RPMI7951 (cell line): ENCODE measurements at places on chromosomes 1 and 21. TPM values are rescaled to one million over a fixed set of nuclear protein-coding genes. Genes with fewer than 3 reads are reported as not detected.

DNA sequence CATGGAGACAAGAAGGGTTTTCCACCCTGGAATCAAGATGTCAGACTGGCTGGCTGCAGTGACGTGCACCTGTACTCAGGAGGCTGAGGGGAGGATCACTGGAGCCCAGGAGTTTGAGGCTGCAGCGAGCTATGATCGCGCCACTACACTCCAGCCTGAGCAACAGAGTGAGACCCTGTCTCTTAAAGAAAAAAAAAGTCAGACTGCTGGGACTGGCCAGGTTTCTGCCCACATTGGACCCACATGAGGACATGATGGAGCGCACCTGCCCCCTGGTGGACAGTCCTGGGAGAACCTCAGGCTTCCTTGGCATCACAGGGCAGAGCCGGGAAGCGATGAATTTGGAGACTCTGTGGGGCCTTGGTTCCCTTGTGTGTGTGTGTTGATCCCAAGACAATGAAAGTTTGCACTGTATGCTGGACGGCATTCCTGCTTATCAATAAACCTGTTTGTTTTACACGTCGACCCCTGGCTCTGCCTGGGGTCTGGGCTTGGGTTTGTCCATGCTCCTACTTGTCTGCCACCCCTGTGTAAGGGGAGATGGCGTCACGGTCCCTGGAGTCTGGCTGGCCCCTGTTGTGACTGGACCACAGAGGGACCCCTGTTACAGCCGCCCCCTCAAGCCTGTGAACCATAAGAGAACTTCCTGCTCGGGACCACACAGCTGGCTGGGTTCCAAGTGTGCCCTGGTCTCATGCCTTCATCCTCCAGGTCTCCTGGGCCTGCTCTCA is 20.9 kb upstream of the VPS13D start:
- DNase-seq = peak; percentile 64

- DNase-seq = no peak
Observed at GRCh38 chr21:14916676-14917141, 148.1 kb downstream of the NRIP1 start.

GRCh38 chr1:116569381-116569670 is 1.5 kb downstream of the CD58 start:
- peak; percentile 26 for DNase-seq

DNA sequence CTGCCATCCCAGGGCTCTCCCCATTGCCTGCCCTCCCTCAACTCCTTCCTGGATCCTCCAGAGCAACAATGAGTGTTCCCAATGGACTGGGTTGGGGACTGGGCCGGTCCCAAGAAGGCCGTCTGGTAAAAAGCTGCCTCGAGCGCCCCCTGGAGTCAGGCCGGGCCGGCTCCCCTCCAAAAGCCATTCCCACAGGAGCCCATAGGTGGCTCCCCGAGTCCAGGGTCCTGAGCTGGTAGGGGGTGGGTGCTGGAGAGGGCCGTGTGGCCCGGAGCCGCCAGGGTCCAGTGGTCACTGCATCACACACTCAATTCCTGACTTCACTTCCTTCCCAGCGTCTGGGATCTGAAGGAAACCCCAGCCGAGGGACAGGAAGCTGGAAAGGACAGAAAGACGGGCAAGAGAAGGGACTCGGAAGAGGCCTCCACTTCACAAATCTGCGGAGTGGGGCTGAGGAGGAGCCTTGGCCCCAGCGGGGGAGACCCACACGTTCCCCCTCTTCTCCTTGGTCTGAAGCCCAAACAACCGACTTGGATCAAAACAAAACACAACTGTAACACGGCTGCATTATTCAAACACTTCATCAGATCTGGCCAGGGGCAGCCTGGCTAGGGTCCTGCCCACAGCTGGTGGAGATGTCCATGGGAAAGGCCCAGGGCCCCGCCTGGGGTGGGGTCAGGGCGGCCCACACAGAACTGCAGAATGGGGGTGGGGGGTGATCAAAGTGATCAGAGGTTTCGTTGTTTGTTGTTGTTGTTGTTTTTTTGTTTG is 10.9 kb upstream of the ALDH4A1 start:
- DNase-seq = peak; percentile 74

DNA sequence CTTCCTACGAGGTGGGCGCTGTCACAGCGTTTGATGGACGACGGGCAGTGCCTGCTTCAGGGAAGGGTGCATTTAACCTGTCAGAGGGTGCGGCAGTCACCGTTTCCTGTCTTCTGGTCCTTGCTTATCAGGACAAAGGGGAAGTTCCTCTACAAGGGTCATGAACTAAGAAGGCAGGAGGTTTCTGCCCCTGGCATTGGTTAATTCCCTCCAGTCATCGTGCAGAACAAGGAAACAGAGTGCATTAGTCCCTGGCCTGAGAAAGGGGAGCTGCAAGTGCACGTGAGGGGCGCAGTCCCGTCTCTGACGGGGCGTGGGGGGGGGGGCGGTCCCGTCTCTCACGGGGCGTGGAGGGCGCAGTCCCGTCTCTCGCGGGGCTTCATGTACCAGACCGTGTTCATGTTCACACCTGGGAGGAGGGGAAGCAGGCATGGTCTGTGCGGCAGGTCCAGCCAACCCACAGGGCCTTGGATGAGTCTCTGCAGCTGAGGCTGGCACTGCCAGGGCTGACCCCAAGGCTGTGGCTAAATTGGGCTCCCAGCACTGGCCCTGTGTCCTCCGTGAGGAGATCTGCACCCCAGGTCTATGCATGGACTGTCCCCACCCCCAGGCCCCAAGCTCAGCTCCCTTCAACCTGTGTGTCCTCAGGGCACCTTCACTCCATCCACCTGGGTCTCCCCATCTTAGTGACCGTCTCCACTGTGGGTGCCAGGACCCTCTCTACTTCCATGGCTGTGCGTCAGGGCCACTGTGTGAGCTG is 89.2 kb upstream of the COL6A1 start:
- DNase-seq = no peak

- DNase-seq = no peak
Observed at GRCh38 chr1:167718914-167719691, 2.7 kb upstream of the MPZL1 start.

Gene FAM72D
- total RNA-seq = 4.7 and 7.3 TPM in 2 replicates

Gene F13B
- 0.24 TPM in 1 of 2 replicates, not detected in the other for total RNA-seq
